ENCODE measurements at places on chromosomes 6 and 20.

- no peak for DNase-seq
Observed at GRCh38 chr6:77740380-77740779, 87.5 kb downstream of the MEI4 start.

DNA sequence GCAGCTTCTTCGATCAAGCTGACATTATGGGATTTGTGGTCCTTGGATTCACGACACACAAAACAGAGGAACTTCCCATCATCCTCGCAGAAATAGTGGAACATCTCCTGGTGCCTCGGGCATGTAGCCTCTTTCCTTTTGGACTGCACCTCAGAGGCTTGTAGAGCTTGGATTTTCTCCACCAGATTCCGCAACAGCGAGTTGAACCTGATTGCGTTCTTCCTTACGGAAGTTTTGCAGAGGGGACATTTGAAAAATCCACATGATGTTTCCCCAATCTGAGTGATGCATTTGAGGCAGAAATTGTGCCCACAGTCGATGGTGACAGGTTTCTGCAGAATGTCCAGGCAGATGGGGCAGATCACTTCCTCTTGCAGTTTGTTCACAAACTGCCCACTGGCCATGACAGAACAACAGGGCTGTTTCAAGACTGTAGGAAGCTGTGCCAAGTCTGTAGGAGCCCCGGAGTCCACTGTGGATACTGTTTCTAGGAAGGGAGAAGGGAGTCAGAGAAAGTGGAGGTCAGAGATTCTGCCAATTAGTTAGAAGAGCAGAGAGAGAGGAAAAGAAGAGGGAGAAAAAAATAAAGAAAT is 392 bp downstream of the TRIM31 start:
- no peak for DNase-seq

DNA sequence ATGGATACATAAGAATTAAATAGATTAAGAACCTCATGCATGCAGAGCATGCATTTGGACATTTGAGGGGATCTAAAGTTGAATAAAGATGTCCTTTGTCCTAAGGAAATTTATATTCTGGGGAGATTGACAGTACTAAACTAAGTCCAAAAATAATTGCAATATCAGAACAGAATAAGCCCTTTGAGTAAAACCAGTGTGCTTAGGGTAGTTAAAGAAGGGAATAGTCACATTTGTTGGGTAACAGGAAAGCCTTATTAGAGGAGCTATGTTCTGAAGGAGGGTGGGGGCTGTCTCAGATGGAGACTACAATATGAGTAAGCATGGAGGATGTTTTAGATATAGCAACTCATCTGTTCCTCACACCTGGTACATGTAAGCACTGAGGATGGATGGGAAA is 35.8 kb downstream of the CDC5L start:
- no peak for DNase-seq

DNA sequence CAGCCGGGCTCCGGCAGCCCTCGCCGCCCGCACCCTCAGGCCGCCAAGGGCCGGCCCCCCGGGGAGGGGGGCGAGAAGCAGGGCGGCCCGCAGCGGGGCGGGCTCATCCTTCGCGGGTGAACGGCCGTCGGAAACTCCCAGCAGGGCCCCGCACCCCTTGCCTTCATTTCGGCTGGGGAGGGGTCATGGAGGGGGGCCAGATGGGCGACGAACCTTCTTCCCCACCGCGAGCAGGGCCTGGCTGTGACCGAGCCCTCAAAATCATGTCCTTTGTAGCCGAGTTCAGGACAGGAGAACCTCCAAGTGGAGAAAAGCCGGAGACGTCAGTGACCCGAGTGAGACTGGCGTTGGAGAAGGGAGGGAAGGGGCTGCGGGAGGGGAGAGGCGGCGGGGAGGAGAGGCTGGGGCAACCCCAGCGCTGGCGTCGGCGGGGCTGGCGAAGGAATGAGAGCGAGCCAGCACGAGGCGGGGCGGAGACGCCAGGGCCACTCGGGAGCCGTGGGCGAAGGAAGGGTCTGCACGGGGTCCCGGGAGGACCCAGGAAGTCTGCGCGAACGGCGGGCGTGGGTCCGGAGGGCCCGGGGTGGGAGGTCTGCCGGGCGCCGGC is 571 bp upstream of the FOXC1 start:
- no peak for DNase-seq

GRCh38 chr6:127590344-127590743 is 13.4 kb downstream of the C6orf58 start:
- no peak for DNase-seq

DNA sequence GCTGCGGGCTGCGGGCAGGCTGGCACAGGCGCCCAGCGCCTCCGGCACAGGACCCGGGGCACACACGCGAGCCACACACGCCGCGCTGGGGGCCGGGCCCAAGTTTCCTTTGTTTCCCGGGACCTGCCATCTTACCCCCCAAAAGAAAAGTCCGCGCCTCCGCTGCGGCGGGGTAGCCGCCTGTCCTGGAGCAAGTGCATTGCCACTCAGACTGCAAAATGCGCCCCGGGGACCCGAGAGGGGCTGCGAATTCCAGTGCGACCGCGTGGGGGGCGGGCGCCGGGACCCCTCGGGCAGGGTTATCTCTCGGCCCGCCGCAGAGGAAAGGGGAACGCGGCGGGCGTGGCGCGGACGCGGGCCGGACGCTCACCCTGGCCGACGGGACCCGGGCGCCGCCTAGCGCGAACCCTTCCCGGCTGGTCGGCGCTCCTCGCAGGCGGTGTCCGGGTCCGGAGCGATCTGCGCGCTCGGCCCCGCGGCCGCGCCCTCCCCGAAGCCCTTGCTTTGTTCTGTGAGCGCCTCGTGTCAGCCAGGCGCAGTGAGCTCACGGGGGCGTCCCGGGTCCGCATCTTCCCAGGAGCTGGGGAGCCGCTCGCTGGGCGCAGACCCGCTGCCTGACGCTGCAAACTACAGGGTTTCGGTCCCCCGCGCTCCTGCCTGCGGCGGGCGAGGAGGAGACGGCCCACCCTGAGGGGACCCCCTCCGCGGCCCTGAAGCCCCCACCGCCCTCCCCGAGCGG is 639 bp upstream of the CD24 start:
- no peak for DNase-seq

- DNase-seq = no peak
Observed at GRCh38 chr6:130129762-130130246, 92.9 kb downstream of the SAMD3 start.

DNA sequence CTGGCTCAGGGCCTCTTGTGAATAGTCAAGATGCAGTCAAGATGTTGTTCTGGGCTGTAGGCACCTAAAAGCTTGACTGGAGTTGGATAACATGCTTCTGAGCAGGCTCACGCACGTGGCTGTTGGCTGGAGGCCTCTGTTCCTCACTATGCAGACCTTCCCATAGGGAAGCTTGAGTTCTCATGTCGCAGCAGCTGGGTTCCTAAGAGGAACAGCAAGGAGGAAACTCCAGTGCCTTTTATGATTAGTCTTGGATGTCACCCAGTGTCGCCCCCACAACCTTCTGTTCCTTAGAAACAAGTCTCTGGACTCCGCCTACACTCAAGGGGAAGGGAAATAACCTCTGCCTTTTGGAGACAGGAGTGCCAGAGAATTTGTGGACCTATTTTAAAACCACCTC is 210.7 kb downstream of the BCAS1 start:
- DNase-seq = no peak

DNA sequence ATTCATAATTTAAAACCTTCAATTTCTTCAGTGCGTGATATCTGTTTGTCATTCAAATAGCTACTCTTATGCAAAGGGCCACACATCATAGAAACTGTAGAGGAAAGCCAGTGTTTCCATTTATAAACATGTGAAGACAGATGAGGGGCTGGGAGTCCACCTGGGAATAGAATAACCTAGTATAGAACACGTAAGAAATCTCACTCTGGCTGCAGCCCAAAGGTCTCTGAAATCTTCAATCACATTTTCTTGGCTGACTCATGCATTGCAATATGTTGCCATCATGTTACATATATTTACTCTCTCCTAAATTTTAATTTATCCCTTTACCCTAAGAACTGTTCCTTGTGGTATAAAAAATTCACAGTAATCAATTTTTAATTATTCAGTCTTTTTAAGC is 123.2 kb downstream of the ELOVL4 start:
- DNase-seq = no peak

DNA sequence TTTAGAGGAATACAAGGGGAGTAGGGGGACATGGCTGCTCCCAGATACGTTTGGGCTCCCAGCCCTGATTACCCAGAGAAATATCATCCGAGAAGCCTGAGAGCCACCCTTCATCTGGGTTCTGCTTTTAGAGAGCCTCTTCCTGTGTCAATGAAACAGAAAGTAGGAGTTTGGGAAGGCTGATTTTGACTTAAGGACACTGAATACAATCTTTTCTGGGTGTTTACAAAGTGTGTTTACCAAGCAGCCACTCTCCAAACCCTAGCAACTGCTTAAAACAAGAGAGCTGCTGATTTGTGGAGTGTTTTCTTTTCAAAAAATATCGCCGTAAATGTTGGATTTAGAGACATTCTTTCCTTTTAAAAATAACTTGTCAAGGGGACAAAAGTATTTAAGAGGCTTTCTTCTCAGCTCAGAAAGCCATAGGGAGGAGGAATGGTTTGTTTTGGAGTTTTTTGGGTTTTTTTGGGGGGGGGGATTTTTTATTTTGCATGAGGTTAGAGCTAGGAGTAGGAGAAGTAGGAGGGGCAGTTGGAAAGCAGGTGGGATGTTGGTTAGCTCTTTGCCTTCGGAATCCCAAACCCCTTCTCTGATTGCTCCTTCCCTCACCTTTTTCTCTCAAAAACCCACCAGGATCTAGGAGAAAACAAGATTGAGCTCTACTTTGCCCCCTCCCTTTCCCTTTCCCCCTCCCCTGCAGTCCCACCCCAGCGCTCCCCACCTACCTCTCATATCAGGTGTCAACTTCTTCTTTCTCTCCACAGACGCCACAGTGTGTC is 12.4 kb downstream of the MAFB start:
- DNase-seq = no peak

DNA sequence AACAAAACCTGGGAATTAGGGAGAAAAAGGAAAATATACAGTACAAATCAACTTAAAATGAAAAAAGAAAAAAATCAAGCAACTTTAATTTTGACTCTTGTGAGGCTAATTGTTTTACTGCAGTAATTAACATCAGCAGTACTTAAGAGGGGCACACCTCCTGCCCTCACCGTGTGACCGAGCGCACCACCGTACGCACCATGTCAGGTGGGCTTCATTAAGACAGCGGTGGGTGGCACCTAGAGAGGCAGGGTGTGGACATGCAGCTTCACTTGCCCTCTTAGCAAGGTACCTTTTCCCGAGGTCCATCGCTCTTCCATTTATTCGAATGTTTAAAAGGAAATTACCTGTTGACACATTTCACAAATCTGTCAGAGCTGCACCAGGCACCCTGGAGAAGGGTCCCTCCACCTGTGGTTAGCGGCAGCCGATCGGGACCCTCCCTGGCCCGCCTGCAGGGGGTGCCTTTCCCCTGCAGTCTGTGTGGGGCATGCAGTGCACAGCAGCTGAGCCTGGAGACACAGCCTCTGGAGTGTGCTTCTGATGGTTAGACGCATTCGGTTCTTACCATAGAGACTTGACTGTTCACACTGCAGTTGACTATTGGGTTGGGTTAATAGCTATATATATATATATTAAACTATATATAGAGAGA is 184.1 kb downstream of the TMEM242 start:
- DNase-seq = no peak

DNA sequence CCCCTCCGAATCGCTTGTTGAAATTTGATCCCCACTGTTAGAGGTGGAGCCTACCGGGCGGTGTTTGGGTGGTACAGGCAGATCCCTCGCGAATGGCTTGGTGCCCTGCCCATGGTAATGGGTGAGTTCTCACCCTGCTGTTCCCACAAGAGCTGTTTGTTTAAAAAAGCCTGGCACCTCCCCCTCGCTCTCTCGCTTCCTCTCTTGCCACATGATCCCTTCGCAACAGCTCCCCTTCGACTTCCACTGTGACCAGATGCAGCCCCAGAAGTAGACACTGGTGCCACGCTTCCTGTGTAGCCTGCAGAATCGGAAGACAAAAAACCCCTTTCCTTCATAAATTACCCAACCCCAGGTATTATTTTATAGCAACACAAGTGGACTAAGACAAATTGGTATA is 292.2 kb upstream of the QKI start:
- no peak for DNase-seq

- no peak for DNase-seq
Observed at GRCh38 chr6:158831571-158831970, 12.4 kb upstream of the EZR start.

- DNase-seq = no peak
Observed at GRCh38 chr20:951384-952169, 35.4 kb upstream of the ANGPT4 start.

DNA sequence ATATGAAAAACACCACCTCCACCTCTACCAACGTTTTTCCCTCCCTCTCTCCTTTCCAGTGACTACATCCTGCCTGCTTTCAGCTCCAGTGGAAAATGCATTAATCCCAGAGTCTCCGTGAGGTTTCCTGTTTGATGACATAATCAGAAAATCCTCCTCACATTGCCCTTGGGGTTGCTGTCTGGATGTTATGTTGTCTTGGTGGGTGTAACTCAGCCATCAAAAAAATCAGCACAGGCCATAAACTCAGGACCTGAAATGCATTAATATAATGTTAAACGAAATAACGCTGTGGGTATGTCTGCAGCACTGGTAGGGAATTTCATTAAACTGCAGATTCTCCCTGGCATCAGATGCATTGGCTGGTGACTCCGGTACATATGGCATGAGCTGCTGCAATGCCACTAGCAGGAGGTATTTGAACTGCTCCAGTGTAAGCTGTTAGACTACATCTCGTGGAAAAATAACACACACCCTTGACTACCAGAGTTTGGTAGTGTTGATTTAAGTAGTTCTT is 297.8 kb downstream of the PRL start:
- DNase-seq = no peak

DNA sequence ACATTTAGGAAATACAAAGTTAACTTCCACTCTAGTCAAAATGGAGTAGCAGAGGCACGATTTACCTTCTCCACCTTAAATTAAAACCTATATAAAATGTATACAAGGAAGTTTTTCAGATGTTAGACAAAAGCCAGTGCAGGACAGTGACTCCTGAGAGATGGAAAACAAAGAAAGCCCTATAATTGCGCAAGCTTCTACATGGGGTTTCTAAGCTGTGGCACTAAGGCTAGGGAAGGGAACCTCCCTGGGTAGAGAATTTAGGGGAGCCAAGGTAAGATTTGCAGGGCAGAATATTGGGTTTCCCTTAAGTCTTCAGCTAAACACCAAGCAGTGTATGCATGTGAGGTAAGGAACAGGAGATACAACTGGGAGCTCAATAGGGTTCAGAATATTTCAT is 18.5 kb upstream of the ZC3H12D start:
- DNase-seq = no peak

GRCh38 chr20:63370618-63371187 is 9.6 kb upstream of the CHRNA4 start:
- no peak for DNase-seq

GRCh38 chr20:49853640-49854039 is 41.0 kb downstream of the SLC9A8 start:
- DNase-seq = no peak

- DNase-seq = no peak
Observed at GRCh38 chr6:28134015-28134414, 7.7 kb upstream of the ZKSCAN8 start.

- no peak for DNase-seq
Observed at GRCh38 chr6:50836231-50836630, 17.6 kb downstream of the TFAP2B start.

DNA sequence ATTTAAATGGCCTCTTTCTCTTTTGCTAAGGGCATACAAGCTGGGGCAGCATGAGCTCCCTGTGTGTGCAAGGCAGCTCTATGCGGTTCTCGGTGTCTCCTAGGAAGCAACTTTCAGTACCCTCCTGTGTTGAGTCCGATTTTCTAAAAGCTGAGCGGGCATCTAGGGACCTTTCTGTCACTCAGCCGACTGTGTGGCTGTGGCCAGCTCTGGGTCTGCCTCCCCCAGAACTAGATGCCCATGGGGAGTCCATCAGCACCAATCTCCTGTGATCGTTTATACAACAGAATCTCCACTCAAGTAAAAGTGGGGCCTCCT is 7.5 kb downstream of the NELFCD start:
- no peak for DNase-seq

- no peak for DNase-seq
Observed at GRCh38 chr6:77686931-77687330, 34.1 kb downstream of the MEI4 start.
